Lower lobe of right lung (tissue), 2 donors: ENCODE measurements at places on chromosomes 7 and 10.

- no peak for DNase-seq
Measured at GRCh38 chr7:85091565-85091928, 95.3 kb downstream of the SEMA3D start.

DNA sequence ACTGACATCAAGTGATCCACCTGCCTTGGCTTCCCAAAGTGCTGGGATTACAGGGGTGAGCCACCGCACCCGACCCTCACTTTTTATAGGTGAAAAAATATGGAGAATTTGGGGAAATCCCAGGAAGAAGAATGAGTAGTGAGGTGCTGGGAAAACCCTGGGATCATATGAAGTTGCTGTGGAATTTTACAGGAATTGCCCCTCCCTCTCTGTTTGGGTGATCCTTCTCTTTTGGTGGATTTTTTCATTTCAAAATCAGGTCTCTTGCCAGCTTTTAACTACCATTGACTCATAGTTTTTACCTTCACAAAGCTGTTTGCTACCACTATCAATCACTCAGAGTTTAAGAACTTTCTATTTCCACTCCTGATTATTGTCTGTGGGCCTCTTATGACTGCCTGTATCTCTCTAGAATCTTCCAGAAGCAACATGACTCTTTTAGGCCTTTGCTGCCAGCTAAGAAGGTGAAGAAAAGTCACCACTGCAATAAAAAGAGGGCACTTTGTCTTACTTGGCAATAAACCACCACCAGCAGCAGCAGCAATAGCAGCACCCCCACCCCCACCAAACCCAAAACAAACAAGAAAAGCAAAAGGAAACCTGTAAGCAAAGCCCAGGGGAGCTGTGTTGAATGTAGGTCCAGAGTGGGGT is 4.0 kb upstream of the GIMAP8 start:
- no peak for DNase-seq

GRCh38 chr7:83077328-83077727 is 85.4 kb downstream of the PCLO start:
- DNase-seq: no peak

DNA sequence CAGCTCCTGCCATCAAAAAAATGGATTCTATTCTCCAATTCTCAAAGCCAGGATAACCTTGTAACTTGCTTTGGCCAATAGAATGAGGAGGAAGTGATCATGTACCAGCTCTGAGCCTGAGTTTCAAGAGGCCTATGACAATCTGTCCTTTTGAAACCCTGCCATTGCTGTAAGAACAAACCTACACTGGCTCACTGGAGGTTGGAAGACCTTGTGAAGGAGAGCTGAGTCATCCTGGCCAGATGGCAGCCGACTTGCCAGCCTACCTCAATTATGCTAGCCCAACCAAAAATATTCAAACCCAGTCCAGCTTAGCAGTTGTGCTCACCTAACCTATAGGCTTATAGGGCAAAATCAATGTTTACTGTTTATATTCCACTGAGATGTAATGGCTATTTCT is 93.0 kb downstream of the HGF start:
- DNase-seq: no peak

DNA sequence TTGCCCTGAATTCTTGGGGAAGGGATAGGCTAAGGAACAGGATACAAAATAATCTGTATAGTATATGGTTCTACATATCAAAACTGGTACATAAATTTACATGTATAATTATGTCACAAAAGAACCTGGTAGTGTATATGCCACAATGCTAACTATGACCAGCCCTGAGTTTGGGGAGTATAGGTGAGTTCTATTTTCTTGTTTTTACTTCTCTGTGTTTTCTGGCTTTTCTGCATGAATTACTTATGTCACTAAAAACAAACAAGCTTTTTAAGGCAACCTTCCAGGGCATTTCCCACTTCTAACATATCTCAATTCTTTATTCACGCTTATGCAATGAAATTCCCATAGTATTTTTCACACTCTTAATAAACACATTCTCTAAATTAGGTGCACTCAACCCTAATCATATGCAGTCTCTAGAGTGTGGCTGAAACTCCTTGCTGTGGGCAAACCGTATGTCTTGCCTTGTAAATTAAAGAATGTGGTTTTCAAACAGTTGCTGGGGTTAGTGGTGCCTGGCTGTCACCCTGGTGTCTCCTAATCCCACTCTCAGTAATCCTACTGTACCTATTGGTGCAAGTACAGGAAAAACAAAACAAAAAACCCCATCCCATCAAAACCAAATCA is 14.0 kb upstream of the INSIG1 start:
- DNase-seq: no peak

- DNase-seq: no peak
Measured at GRCh38 chr7:66877577-66878300, 43.3 kb upstream of the TMEM248 start.

DNA sequence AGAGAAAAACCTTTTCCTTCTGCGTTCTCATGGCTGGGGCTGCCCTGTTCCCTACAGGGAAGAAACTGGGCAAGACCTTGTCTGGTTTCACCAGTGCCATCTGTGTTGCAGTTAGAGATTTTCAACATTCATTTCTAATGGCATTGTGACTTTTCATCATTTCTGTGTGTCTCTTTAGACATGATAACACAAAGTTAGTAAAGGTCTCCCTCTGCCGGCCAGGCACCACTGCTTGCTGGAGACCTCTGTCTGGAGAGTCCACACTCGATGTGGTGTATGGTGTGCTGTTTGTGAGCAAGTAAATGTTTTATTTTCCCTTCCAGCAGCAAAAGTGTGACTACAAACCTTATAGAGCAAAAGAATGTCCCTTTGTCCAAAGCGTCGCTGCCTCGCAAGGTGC is 213.5 kb downstream of the PAXIP1 start:
- DNase-seq: no peak

- no peak for DNase-seq
Measured at GRCh38 chr10:25232204-25232603, 57.4 kb downstream of the GPR158 start.

DNA sequence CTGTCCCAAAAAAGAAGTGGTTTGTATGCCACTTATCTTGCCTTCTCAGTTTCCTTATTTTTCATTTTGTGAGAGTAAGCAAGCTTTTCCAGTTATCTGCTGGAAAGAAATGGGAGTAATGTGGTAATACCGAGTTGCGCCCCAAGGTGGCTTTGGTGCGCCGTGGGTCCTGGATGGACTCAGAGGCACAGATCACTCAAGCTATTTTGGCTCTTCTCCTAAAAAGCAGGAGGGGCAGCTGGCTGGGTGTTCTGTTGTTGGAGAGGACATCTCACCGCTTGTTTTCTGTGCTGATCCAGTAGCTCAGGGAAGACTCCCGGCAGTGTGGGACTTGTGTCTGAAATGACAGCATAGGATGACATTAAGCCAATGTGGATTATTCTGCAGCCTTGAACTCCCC is 16.4 kb downstream of the PRKRIP1 start:
- DNase-seq: no peak

DNA sequence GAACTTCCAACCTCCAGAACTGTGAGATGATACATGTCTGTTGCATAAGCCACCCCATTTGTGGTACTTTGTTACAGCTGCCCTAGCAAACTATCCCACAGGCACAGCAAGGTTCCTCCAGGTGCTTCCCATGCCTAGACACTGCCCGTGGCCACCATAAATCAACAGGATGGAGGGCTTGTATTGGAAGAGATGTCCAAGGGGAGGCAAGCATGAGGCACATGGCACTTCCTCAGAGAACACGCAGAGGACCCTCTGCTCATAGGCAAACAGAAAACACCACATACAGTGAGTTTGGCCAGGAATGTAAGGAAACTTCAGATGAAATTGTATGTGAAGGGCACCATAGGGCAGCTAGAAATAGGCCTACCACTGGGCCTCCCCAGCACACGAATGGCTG is 291.1 kb downstream of the GRID1 start:
- no peak for DNase-seq

DNA sequence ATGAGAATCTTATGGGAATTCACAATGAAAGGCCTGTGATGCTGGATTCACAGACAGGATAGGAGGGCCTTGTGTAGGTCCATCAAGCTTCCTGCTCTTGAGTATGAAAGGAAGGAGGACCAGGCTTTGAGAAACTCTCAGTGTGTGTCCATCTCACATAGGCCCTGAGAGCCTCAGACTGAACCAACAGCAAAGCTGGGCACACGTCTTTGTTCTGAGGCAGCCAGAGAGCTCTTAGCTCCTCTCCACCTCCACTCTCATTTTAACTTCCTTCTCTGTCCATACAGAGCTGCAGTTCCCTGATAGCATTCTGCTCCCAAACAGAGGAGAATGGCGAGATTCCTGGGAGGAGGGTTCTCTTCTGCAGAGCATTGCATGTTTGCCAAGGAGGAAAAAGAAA is 515.6 kb downstream of the CALN1 start:
- DNase-seq: no peak

GRCh38 chr7:155377838-155378579 is 79.9 kb upstream of the EN2 start:
- no peak for DNase-seq

DNA sequence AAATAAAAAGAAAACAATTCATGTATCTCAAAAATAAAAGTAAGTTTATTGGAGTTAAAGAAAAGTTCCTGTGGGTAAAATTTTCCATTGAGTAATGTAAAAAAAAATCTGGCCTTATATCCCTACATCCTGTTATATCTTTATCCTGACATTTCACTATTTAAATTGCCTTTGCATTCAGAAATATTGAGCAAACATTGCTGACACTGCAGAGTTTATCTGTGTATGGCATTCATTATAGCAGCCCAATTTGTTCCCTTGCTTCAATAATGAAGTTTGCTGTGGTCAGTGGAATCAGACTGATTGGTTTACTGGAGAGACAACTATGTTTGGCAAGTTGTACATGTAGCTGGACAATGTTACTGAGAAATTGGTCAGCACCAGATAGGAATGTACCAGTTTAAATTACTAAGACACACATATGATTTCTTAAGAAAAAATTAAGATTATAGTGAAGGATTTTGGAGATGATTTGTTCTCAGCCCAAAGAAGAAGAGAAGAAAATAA is 271.7 kb downstream of the ANKRD7 start:
- DNase-seq: no peak

DNA sequence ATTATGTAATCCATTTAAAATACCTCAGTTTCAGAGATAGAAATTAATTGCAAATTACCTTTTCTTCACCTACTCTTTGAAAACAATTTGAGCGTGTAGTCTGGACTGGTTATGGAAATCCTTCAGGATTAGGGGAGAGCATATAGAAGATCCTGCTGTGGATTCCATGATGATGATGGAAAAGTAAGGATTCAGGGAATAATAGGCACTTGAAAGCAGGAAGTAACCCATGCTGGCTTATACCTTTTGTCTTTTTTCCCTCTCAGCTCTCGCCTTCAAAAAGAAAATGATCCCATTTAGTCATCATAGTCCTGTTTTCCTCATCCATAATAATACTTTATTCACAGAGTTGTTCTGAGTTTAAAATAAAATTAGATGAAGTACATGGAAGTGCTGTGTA is 4.4 kb downstream of the HBP1 start:
- no peak for DNase-seq

DNA sequence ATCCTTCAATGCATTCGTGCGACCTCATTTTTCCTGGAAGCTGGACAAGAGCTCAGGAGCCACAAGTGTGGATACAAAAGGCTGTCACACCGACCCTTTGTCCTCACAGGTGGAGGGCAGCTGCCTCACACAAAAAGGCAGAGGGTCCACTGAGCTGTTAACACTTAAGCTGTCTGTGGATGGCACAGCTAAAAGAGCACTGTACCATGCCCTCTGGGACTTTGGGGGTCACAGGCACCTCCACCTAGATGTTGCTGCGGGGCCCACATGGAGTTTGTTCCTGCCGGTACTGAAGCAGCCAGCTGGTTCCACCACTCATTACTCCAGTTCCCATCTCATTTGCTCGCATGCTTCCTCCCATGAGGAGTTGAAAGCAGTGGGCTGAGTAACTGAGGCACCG is 57.0 kb downstream of the STRA8 start:
- DNase-seq: no peak

DNA sequence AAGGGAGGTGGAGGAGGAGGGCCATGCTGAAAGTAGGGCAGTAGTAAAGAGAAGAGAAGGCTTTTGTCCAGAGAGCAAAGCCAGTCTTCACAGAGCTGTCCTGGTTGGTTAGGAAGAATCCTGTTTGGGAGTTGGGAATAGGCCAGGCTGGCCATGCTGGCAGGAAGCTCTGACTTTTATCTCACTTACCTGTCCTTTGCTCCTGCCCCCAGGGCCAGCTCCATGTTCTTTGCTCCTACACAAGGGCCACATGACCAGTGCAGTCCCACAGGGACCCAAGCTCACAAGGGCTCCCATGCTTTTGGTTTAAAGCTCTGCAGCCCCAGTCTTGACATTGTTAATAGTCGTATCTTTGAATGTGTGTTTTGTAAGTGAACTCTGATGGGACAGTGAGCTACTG is 161.6 kb upstream of the KMT2E start:
- no peak for DNase-seq

DNA sequence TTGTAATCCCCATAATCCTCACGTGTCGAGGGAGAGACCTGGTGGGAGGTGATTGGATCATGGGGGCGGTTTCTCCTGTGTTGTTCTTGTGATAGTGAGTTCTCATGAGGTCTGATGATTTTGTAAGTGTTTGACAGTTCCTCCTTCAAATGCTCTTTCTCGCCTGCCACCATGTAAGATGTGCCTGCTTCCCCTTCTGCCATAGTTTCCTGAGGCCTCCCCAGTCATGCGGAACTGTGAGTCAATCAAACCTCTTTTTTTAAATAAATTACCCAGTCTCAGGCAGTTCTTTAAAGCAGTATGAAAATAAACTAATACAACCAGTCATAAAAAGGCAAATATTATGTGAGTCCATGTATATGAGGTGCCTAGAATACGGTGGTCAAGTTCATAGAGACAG is 87.5 kb downstream of the FRMD4A start:
- DNase-seq: no peak

DNA sequence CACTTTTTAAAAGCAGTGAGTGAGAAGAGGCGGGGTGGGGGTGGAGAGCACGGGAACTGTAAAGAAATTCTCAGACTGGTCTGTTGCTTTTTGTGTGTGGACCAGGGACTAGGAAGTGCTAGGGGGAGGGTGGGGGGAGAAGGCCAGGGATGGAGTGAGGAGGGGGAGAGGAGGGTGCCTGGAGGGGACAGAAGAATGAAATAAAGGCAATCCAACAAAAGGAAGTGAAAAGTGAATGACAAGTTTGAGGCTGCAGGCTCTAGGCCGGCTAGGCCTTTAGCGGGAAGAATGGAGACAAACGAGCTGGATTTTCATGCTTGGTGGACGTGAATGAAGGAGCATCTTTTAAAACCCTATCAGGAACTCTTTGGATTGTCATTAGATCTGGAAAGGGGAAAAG is 13.7 kb downstream of the NEUROG3 start:
- no peak for DNase-seq

DNA sequence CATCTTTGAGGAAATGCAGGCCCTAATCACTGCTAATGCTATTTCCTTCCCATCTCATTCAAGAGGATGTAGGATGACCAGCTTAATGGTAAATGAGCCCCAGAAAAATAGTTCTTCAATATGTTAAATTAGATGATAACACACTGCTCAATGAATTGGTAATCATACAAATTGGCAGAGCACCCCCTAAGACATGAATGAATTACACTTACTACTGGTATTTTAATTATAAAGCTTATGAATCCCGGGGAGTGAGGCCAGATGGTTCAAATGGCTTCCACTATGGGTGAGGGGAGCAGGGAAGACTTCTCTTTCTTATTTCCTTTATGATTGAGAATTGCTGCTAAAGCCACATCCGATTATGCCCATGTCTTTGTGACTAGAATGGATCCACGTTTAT is 159.2 kb upstream of the TARP start:
- DNase-seq: no peak

GRCh38 chr7:152354061-152354460 is 81.7 kb downstream of the KMT2C start:
- DNase-seq: no peak

- DNase-seq: no peak
Measured at GRCh38 chr7:136687693-136688322, 180.6 kb upstream of the CHRM2 start.

GRCh38 chr10:19922236-19922963 is 106.2 kb downstream of the PLXDC2 start:
- no peak for DNase-seq
